ENCODE measurements at places on chromosomes 1 and 21. TPM values are rescaled to one million over a fixed set of nuclear protein-coding genes. Genes with fewer than 3 reads are reported as not detected.

CD1D gene
- polyA plus RNA-seq: 1.3 TPM

HIVEP3 gene
- 2.1 TPM for polyA plus RNA-seq

OR2T33 gene
- not detected for polyA plus RNA-seq

LAMTOR2 gene
- 36.3 TPM for polyA plus RNA-seq

PTPN22 gene
- 0.46 TPM for polyA plus RNA-seq

RGS18 gene
- polyA plus RNA-seq: 0.95 TPM

SYT11 gene
- 14.1 TPM for polyA plus RNA-seq

TPTE gene
- polyA plus RNA-seq: not detected

LENEP gene
- polyA plus RNA-seq: not detected

PTGS2 gene
- 1.3 TPM for polyA plus RNA-seq

RAB7B gene
- 9.2 TPM for polyA plus RNA-seq

FCRL3 gene
- not detected for polyA plus RNA-seq

KRTAP12-2 gene
- not detected for polyA plus RNA-seq

All from forelimb muscle (tissue), 1 donor.